Stimulated activated CD8-positive, alpha-beta memory T cell treated with anti-CD3 and anti-CD28 coated beads, Interleukin-2, amount 100 ng/mL, for 1 hour (primary cell): ENCODE measurements at places on chromosomes 11 and 22.

DNA sequence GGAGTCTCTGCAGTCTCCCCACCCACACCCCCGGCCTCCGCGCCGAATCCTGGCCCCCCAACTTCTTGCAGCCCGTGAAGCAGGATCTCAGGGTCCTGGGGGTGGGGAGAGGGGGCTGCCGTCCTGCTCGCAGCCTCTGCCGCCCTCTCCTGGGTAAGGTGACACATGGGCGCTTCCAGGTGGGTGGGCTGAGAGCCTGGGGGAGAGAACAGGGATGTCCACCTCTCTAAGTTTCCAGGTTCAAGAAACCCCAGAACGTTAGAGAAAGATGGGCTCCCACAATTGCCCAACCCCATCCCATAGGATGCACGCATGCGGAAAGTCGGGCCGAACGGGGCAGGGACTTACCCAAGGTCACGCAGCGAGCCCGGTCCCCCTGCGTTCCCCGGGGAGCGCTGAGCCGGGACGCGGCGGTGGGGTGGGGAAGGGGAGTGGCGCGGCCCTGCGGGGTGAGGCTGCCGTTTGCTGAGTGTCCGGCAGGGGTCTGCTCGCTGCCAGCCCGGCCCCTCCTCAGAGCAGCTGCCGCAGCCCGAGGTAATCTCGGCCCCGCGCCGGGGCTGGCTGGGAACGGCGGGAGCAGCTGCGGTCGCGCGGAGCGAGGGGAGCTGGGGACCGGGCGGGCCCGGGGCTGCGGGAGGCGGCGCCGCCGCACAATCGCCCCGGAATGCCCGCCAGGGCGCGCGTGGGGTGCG, 705 bp upstream of the CAPN1 start:
- DNase-seq = no peak

- DNase-seq = no peak
Observed at GRCh38 chr11:108724974-108725689, 60.3 kb downstream of the DDX10 start.

DNA sequence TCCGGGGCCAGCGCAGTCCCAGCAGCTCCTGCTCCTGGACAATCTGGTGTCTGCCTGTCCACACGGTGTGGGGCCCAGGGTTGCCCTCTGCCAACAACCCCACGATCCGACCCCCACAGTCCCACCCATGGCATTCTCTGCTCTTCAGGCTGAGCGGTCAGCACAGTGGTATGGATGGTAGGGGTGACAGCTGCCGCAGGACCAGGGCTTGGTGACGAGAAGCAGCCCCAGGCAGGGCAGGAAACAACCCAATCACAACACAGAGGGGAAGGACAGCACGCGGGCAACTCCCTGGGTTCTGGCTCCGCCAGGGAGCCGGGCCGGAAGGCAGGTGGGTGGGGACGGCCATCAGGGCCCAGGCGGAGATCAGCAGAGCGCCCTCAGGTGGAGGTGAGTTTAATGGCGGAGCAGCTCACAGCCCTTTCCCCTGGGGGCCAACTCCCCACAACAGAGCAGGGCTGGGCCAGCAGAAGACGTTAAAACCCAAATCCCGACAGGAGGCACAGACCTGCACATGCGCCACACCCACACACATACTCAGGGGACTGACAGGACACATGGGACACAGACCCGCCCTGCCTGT, 5.3 kb upstream of the CHADL start:
- no peak for DNase-seq

- no peak for DNase-seq
Observed at GRCh38 chr11:107996006-107996776, 12.5 kb upstream of the CUL5 start.

DNA sequence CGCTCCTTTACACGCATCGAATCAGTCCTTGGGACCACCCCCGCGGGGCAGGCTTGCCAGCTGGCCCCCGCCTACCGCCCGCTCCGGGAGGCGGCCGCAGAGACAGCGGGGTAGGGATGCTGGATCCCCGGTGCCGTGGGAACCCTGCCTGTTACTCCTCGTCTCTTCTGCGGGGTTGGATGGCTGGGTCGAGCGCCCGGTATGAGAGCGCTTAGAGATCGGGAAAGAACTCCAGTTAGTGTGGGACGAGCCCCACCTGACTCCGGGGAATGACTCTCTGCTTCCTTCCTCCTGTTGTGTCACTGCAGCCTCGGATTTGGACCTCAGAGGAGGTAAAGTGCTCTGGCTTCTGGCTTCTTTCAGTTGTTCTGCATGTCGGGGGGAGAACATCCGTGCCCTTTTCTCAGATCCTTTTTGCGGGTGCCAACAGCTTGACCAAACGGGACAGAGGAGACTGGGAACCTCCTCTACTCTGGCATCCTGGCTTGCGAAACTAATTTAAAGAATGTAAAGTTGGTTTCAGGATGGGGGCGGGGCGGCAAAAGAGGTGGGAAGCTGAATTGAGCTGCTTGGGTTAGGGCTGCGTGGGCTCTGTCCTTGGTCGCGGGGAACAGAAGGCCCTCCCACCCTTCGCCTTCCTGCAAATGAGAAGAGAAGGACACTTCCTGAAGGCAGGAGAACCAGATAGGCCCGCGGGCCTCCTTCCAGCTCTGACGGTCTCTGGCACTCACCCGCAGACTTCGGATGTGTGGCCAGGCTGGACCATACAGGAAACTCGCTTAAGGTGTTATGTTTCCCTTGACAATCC, 938 bp downstream of the LAYN start:
- no peak for DNase-seq

GRCh38 chr11:99422581-99423427, 402.1 kb downstream of the CNTN5 start:
- no peak for DNase-seq

DNA sequence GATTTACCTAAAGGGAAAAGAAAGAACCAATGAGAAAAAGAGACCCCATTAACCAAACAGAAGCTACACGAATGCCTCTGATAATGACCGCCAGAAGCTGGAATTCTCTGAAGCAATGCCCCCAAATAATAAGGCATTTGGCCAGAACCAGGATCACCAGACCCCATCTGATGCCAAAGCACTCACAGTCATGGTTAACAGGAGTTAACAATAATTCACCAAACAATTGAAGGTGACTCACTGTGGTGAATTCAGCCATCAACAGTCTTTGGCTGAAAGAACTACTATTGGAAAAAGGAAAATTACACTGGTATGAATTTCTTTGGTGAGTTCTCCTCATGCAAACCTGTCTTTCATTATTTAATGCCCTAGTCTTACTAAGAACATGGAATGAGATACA, 21.9 kb upstream of the NFRKB start:
- no peak for DNase-seq

GRCh38 chr22:33579448-33580093, 340.7 kb downstream of the LARGE1 start:
- peak; percentile 2 for DNase-seq

- no peak for DNase-seq
Observed at GRCh38 chr22:17699696-17700340, 61.3 kb downstream of the BCL2L13 start.

GRCh38 chr22:30245985-30246813, at the start of gene LIF:
TSS of gene LIF (minus strand) at chr22:30246759. CDS start at chr22:30246695, 64 bp downstream.
- no peak for DNase-seq

DNA sequence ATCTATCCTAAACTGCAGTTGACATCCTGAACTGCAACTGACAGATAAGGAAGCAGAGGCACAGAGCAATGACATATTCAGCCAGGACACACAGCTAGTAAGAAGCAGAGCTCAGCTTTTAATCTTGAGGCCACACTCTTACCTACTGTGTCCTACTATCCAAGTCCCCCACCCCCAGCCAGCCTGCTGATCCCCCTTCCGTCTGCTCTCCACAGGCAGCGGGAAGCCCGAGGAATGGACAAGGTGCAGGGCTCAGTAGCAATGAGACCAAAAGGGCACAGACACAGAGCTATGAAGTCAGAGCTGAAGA, 4.3 kb downstream of the POLR3H start:
- DNase-seq = no peak

- peak; percentile 69 for DNase-seq
Observed at GRCh38 chr11:73661035-73661628, 14.8 kb downstream of the PLEKHB1 start.

GRCh38 chr22:33850724-33851123, 69.6 kb downstream of the LARGE1 start:
- DNase-seq = no peak

- peak; percentile 51 for DNase-seq
Observed at GRCh38 chr11:765025-765801, 12.1 kb downstream of the GATD1 start.

- no peak for DNase-seq
Observed at GRCh38 chr11:19437760-19438159, 197.0 kb upstream of the E2F8 start.

- no peak for DNase-seq
Observed at GRCh38 chr11:47616726-47617416, 22.7 kb upstream of the C1QTNF4 start.

GRCh38 chr22:46674367-46674781, 54.2 kb downstream of the GRAMD4 start:
- peak; percentile 86 for DNase-seq

GRCh38 chr11:8357891-8358566, 94.4 kb upstream of the LMO1 start:
- no peak for DNase-seq

- DNase-seq = peak; percentile 20
Observed at GRCh38 chr11:13277768-13278608, at the start of gene BMAL1. TSS of gene BMAL1 (plus strand) at chr11:13277790. CDS start at chr11:13354309, 76,519 bp downstream.

DNA sequence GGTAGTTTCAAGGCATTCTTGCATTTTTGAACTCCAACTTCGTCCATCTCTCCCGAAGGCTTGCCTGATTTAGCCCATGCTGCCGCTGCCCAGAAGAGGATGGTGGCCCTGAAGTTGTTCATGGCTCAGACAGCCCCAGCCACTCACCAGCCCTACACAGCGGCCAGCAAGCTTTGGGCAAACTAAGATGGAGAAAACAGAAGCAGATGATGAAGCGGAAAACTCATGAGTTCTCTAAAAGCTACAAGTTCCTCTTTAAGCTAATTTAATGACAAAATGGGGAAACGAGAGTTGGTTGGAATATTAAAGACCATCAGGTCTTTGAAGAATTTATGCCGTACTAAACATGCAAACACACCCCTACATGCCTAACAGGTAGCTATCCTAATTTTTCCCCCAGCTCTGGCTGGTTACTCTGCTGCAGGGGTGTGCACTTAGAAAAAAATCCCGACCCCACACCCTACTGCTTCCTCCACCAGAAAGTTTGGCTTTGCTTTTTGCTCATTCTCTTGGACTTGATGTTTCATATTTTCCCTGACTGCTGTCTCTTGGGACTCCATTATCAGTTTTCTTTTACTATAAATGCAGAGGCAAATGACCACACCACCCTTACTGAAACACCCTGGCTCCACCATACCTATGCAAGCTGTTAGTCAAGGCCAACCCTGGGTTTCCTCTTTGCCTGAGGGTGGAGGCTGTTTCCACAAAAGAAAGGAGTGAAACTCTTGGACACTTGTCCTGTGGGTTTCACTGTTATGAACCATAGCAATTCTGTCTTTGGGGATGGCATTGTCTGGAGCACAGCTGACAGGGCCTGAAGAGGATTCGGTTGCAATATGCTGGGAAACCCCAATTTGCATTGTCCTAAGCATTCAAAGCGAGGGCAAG, at the start of gene MPEG1:
TSS of gene MPEG1 (minus strand) at position 184 of the 888 bp plus-strand sequence. CDS start at position 122, 62 bp downstream.
- DNase-seq = no peak

DNA sequence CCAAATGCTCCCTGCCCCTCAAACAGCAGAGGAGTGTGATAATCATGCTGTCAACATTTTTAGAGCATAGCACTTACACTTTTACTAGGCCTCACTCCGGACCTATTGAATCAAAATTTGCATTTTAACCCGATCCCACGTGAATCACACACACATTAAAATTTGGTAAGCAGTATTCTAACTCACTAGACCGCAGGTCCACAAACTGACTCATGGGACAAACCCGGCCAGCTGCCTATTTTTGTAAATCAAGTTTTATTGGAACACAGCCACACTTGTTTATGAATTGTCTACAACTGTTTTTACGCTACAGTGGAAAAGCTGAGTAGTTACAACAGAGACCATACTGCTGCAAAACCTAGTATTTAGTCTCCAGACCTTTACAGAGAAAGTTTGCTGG, 43.3 kb downstream of the SNX19 start:
- DNase-seq = no peak

GRCh38 chr11:104992781-104993180, 24.4 kb upstream of the CASP4 start:
- DNase-seq = no peak

DNA sequence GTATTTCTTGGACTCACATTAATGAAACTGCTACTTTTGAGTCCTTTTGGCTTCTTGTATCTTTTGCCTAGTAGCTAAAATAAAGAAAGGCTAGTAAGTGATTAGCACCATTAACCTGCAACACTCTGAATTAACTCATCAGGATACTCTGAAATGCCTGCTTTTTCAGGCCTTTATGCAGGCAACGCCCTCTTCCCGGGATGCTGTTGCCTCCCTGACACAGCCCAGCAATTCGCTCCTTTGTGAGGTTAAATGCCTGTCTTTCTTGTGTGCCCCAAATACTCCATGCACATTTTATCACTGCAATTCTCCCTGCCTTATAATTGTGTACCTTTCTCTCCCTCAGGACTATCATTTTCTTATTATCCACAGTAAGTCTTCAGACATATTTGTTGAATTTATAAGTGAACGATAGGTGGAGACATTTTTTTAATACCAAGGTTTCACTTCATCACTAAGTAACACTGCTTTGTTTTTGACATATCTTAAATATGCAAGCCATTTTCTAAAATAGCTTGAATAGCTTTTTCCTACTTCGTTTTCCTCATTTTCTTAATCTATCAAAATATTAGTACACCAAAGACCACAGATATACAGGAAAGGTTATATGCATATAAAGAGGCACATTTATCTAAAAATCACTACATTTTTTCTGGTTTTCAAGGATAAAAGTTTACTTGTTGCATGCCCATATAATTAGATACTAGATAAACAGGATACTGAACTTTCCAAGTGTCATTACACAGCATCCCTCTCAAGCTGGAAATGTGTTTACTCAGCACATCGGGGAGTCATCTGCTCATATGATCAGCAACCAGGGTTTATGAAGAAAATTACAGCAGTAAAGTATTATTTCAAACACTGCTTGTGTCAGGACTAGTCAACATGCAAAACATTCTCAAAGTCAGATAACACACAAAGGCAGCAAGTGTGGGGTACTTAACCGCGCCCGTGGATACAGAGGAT, 48.5 kb upstream of the DDI1 start:
- DNase-seq = no peak

DNA sequence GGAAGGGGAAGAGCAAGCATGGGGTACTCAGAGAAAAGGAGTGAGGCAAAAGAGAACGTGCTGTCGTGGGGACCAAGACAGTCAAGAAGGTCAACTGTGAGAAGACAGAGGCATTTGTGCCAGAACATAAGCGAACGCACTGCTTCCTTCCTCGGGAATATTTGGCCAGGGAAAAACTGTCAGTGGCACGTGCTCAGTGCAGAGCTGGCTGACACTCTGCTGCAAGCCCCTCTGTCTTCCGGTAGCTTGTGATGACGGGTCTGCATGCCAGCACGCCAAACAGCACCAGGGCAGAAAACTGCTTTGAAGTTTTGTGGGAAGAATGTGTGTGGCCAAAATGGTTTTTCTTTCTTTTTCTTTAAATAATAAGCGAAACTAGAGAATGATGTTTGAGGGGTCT, 60.6 kb downstream of the SMCO4 start:
- no peak for DNase-seq
